ENCODE measurements at places on chromosomes 5 and 9.

DNA sequence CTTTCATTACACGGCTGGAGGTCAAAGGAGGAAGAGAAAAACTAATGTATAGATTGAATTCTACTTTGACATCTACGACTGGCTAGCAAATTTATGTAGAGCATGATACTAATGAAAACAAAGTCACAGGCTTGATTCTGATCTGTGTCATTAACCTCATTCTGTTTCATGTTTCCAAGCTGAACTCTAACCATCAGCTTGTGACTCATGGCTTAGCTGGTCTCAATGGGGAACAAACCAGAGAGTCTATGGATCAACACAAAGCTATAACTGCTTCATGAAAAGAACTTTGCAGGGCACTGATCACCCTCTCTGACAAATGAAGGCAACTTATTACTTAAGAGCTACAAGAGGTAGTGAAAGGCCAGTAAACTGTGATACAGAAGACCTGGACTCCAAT is 23.6 kb upstream of the PDE4D start:
- no peak overlapping the region for H3K27ac ChIP-seq
- no peak overlapping the region for H3K4me3 ChIP-seq
- no peak for DNase-seq
- H3K36me3 ChIP-seq, result no peaks in the 10 kb centered on the region
- H3K27me3 ChIP-seq, result no peaks in the 10 kb centered on the region
- H3K4me1 ChIP-seq, result no peaks in the 10 kb centered on the region

DNA sequence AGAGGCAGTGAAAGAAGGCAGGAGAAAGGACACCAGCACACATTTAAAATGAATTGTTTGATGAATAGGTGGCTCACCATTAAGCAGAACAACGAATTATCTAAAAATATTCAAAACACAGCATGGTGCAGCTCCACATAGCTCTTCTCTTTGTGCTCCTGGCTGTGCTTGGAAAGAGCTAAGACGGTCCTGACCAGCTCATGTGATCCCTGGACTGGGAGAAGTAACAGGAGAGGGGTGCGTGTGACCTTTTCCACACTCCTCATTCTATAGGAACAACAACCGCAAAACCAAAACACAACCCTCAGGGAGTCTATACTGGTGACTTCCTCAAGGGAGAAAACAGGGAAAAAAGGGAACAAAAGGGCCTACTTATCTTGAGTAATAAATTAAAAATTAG is 140.5 kb downstream of the DIRAS2 start:
- no peak overlapping the region for H3K4me3 ChIP-seq
- no peak for DNase-seq
- H3K27me3 ChIP-seq, result no peaks in the 10 kb centered on the region
- H3K4me1 ChIP-seq, result no peaks in the 10 kb centered on the region

- no peaks in the 10 kb centered on the region for H3K27me3 ChIP-seq
- no peak overlapping the region for H3K4me3 ChIP-seq
- H3K27ac ChIP-seq, result no peak overlapping the region
Measured at GRCh38 chr5:2499917-2500316, 251.6 kb downstream of the IRX2 start.

DNA sequence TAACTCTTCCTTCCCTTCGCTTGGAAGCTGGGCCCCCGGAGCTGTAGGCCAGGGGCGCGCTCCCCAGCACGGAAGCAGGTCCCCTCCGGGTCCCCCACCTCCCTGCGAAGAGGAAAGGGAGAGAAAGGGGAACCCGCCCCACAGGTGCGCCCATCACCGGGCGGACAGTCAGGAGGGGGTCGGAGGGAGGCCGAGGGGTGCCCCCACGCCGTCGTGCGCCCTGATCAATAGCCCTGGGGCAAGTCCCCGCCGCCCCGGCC is 793 bp downstream of the AGPAT2 start:
- no peaks in the 10 kb centered on the region for H3K36me3 ChIP-seq
- no peaks in the 10 kb centered on the region for H3K27me3 ChIP-seq
- H3K27ac ChIP-seq, result no peak overlapping the region
- DNase-seq, result no peak

DNA sequence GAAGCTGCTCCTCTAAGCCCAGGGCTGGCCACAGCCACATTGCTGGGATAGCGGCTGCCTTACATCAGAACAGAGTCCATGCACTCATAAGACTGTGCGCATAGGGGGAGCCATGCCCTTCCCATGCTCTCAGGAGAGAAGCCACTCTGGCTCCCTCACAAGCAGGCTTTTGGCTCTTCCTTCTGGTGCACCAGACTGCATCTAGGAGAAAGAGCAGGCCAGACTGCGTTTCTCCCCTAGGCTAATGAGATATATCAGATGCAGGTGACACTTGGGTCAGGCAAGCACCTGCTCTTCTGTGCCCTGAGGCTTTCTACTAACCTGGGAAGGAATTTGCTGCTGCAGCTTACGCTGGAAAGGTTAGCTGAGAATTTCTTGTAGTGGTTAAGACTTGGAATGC is 43.2 kb upstream of the BRINP1 start:
- no peak overlapping the region for H3K27ac ChIP-seq
- no peak overlapping the region for H3K4me3 ChIP-seq
- no peak for DNase-seq

DNA sequence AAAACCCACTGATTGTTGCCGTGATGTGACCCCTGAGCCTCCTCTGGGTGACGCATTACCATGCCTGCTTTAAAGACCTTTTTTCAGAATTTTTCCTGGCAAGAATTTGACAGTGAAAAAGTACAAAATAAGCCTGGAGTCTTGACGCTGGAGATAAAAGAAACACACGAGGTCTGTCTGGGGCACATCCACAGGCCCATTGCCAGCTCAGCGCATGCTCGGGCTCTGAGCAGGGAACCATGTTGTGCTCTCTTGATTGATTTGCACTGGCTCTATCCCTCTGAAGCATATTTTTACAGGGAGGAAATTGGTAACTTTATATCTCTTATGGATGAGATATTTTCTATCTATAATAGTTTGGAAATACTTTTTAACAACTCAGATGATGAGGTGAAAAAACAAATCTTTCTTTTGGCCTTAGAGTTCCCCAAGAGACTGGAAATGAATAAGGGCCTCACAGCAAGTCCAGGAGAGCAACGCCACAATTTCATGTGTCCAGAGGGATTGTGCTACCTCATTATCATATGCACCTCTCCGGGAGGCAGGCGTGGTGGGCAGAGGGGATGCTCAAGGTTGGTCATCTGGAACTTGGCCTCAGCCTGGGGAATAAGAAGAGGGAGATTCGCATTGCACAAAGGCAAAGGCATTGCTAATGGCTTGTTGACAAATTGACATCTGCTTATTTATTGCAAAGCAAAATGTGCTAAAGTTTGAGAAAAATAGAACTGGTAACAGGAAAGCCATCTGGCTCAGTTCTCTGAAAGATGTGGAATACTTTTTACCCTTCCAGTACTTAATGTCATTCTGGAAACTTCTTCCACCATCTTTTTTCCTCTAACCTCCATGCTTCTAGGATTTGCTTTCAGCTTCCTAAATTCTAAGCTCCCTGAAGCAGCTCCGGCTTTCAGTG is 183.8 kb downstream of the PJA2 start:
- H3K27ac ChIP-seq, result no peak overlapping the region
- H3K4me1 ChIP-seq, result no peaks in the 10 kb centered on the region
- H3K4me3 ChIP-seq, result no peak overlapping the region
- H3K27me3 ChIP-seq, result no peaks in the 10 kb centered on the region

DNA sequence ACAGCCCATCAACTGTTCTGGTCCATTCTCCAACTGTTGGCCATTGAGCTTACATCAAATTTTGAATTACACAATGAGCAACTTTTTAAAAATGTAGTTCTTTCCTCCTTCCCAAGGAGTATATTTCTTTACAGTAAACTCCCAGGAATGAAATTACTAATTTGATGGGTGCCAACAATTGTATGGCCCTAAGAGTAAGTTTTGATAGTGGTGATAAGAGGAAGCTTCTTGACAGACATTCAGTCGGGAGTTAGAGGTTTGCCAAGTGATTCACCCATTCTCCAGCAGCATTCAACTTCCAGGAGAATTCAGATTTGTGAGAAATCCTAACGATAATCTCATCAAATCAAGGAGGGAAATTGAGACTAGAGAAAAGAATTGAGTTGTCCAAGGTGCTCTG is 579.9 kb downstream of the ACTL7B start:
- no peaks in the 10 kb centered on the region for H3K36me3 ChIP-seq
- no peak overlapping the region for H3K27ac ChIP-seq
- no peaks in the 10 kb centered on the region for H3K27me3 ChIP-seq
- DNase-seq, result no peak
- H3K4me1 ChIP-seq, result no peaks in the 10 kb centered on the region
- H3K4me3 ChIP-seq, result no peak overlapping the region

- no peaks in the 10 kb centered on the region for H3K36me3 ChIP-seq
- H3K4me3 ChIP-seq, result no peak overlapping the region
- no peak for DNase-seq
- peaks cover 20% of the 10 kb centered on the region for H3K27me3 ChIP-seq
- H3K4me1 ChIP-seq, result no peaks in the 10 kb centered on the region
Measured at GRCh38 chr9:136984464-136985026, 1.8 kb downstream of the LCNL1 start.

DNA sequence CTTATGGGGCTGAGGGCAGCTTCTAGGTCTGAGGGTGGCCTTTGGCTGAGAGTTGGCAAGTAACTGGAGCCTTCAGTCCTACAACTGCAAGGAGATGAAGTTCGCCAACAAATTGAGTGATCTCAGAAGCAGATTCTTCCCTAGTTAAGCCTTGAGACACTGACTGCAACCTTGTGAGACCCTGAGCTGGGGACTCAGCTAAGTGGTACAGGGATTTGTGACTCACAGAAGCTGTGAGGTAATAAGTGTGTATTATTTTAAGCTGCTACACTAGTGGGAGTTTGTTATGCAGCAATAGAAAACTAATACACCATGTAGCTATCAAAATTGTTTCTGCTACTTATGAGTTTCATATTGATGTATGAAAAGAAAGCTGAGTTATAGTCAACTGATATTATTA is 279.2 kb downstream of the PIK3R1 start:
- peaks cover 2% of the 10 kb centered on the region for H3K4me1 ChIP-seq
- no peak overlapping the region for H3K4me3 ChIP-seq

- H3K4me1 ChIP-seq, result no peaks in the 10 kb centered on the region
- H3K27ac ChIP-seq, result no peak overlapping the region
- no peaks in the 10 kb centered on the region for H3K36me3 ChIP-seq
- DNase-seq, result no peak
Measured at GRCh38 chr5:87141544-87141943, 126.1 kb upstream of the RASA1 start.

- peak; percentile 76 for DNase-seq
- H3K4me1 ChIP-seq, result peaks cover 12% of the 10 kb centered on the region
- no peaks in the 10 kb centered on the region for H3K36me3 ChIP-seq
- no peak overlapping the region for H3K4me3 ChIP-seq
Measured at GRCh38 chr9:122087406-122088200, 5.5 kb downstream of the TTLL11 start.

DNA sequence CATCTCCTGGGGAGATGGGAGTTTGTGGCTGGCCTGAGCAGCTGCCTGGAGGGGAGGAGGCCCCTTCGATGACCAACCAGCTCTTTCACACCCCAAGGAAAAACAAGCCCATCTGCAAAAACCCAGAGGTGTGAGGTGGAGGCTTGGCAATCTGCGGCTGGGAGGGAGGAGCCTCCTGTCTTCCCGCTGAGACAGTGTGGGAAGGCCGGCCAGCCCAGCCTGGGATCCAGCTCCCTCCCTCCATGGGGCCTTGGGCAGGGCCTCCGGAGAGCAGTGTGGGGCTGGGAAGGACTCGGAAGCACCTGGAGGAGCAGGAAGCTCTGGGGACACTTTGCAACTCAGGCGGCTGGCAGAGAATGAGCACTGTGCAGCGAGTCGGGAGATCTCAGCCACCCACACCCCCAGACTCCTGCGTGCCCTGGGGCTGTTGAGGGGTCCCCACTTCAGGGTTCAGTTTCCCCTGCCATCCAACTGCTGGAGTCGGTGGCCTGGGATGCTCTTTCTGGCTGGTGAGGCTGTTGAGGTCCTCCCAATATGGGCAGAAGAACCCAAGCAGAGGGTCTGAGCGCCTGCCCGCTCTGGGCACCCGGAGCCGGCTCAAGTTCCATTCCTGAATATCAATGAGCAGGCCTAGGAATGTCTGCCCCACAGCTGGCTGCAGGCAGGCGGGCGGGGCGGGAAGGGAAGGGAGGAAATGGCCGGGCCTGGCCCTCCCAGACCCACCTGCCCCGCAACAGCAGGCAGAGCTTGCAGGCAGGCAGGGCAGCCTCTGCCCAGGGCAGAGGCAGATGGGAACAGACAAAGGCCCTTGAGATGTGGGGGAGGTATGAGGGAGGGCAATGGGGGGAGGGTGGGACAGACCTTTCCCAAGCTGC is 101.1 kb downstream of the FGF18 start:
- peak; percentile 68 for DNase-seq
- peak overlapping the region; percentile 15 for H3K27ac ChIP-seq
- peaks cover 17% of the 10 kb centered on the region for H3K4me1 ChIP-seq

- H3K27ac ChIP-seq, result no peak overlapping the region
- H3K36me3 ChIP-seq, result no peaks in the 10 kb centered on the region
- DNase-seq, result no peak
- peaks cover 5% of the 10 kb centered on the region for H3K4me1 ChIP-seq
- no peak overlapping the region for H3K4me3 ChIP-seq
Measured at GRCh38 chr5:160359816-160360215, 10.6 kb downstream of the C1QTNF2 start.

DNA sequence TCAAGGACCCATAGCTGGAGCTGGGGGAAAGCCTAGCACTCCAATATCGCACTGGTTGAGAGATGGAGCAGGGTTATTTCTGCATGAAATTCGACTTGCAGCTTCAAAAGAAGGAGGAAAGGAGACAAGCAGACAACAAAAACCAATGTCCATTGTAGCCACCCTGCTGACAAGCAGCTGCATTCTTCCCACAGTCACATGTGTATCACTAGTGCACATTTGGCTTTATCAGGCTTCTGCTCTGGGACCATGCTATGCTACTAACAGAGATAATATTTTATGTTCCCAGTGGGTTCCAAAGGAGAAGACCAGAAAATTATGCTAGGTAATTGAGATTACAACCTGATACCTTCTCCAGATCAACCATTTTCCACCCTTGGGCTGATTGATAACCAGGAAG is 59.7 kb downstream of the MFAP3 start:
- no peak overlapping the region for H3K27ac ChIP-seq
- DNase-seq, result no peak

GRCh38 chr9:134318481-134318891 is 7.8 kb upstream of the RXRA start:
- H3K27me3 ChIP-seq, result peaks cover 4% of the 10 kb centered on the region
- no peak overlapping the region for H3K4me3 ChIP-seq
- no peak overlapping the region for H3K27ac ChIP-seq

GRCh38 chr5:164799391-164799790 is 1294.0 kb downstream of the MAT2B start:
- H3K4me1 ChIP-seq, result no peaks in the 10 kb centered on the region
- H3K36me3 ChIP-seq, result no peaks in the 10 kb centered on the region
- H3K27me3 ChIP-seq, result no peaks in the 10 kb centered on the region
- DNase-seq, result no peak
- H3K4me3 ChIP-seq, result no peak overlapping the region

GRCh38 chr9:134861595-134862334 is 18.8 kb upstream of the FCN2 start:
- peaks cover 2% of the 10 kb centered on the region for H3K27me3 ChIP-seq
- DNase-seq, result peak; percentile 31
- H3K4me1 ChIP-seq, result no peaks in the 10 kb centered on the region
- H3K36me3 ChIP-seq, result no peaks in the 10 kb centered on the region
